T-helper 17 cell (primary cell): ENCODE measurements at places on chromosomes 13 and 19.

- no peaks in the 10 kb centered on the region for H3K4me1 ChIP-seq
- H3K36me3 ChIP-seq, result no peaks in the 10 kb centered on the region
- H3K27me3 ChIP-seq, result no peaks in the 10 kb centered on the region
- H3K27ac ChIP-seq, result no peak overlapping the region
- H3K4me3 ChIP-seq, result no peak overlapping the region
These were observed 59.0 kb upstream of the ZNF726 start for GRCh38 chr19:23855676-23856075.

DNA sequence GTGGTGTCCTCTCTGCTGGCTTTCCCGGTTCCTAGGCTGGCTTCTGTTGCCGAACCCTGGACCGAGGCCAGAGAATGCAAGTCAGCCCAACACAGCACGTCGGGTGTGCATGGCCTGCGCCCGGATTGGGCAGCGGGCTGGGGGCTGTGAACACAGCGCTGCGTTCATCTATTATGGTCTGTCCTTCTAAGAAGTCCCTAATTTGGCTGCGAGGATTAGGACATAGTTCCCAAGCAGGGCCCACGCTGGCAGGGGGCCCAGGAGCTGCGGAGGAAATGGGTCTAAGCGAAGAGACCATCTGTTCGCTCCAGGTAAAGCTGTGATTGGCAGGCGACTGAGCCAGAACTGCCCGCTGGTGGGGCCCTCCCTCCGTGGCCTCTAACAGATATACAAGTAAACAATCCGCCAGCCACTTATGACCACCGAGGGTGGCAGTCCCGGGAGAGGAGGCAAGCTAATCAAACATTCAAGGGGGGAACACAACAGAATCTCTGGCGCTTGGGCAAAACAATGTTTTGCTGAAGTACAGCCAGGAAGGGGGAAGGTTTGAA, 6.0 kb downstream of the SYCE2 start:
- no peaks in the 10 kb centered on the region for H3K36me3 ChIP-seq
- no peak overlapping the region for H3K4me3 ChIP-seq
- DNase-seq, result no peak
- no peaks in the 10 kb centered on the region for H3K27me3 ChIP-seq

- no peak for DNase-seq
- H3K27ac ChIP-seq, result no peak overlapping the region
- peaks cover 29% of the 10 kb centered on the region for H3K27me3 ChIP-seq
These were observed 352.3 kb upstream of the TMTC4 start for GRCh38 chr13:101026736-101027398.

DNA sequence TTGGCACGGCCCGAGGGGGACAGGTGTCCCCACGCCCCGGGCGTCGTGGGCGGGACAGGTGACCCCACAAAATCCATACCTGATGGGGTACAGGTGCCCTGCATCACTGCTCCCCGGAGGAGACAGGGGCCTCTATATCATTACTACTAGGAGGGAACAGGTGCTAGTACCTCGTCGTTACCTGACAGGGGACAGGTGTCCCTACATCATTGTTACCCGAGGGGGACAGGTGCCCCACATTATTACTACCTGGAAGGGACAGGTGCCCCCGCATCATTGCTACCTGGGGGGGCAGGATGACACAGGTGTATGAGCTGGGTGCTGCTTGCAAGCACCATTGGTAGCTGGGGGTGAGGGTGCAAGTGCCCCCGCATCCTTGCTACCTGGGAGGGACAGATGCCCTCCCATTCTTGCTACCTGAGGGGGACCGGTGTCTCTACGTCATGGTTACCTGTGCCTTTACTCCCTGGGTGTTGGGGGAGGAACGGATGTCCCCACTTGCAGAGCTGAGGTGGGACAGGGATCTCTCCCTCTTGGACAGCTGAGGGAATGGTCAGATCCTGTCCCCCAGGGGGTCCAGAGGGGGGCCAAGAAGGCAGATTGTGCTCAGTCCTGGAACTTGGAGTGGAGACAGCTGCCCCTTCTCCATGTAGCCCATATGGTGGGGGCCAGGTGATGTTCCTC, 620 bp downstream of the CRTC1 start:
- no peaks in the 10 kb centered on the region for H3K36me3 ChIP-seq
- peaks cover 13% of the 10 kb centered on the region for H3K4me1 ChIP-seq
- DNase-seq, result no peak
- H3K27me3 ChIP-seq, result no peaks in the 10 kb centered on the region
- peak overlapping the region; percentile 93 for H3K4me3 ChIP-seq
- H3K27ac ChIP-seq, result peak overlapping the region; percentile 4
